IPS DF 6.9 (cell line): ENCODE measurements at places on chromosomes 2 and 18.

DNA sequence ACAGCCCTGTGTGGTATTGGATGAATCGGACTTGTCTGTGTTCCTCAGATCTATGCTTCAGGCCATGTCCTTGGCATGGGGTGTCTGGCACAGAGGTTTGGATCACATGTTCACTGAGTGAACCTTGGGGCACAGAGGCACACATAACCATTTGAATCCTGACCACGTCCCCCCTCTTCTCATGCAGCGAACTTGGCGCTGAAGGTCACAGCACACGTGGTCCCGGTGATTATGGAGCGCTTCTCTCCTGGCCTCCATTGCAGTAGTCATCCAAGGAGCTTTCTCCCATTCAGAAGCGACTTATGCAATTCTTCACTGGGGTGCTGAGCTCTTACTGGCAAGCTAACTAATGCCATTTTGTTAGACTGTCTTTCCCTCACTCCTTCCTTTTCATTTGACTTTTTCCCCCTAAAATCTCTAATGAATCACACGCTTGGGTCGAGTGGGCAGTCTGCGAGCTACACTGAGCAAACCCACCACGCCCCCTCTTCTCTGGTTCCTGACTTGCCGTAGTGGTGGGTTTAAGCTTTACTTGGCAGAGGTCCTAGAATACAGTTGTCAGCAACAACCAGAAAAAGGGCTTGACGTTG, 59.4 kb downstream of the KCNG2 start:
- no peak for DNase-seq

- DNase-seq, result no peak
Observed at GRCh38 chr2:120919771-120920453, 184.2 kb downstream of the GLI2 start.

DNA sequence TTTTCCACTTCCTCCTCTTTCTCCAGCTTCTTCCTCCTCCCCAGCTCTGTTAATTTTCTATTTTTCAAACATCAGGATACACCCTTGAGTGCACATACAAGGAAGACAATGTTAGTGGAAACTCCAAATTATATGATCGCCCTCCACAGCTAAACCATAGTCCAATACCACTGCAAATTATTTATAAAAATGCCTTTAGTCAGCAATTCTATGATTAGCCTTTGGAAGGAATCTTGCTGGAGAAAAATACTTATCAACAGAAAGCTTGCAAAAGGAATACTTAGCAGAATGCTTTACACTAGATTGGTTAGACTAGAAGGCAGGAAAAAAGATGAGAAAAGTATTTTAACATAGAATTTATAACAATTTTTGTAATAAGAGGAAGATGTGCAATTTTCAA, 178.9 kb downstream of the FAM124B start:
- no peak for DNase-seq

DNA sequence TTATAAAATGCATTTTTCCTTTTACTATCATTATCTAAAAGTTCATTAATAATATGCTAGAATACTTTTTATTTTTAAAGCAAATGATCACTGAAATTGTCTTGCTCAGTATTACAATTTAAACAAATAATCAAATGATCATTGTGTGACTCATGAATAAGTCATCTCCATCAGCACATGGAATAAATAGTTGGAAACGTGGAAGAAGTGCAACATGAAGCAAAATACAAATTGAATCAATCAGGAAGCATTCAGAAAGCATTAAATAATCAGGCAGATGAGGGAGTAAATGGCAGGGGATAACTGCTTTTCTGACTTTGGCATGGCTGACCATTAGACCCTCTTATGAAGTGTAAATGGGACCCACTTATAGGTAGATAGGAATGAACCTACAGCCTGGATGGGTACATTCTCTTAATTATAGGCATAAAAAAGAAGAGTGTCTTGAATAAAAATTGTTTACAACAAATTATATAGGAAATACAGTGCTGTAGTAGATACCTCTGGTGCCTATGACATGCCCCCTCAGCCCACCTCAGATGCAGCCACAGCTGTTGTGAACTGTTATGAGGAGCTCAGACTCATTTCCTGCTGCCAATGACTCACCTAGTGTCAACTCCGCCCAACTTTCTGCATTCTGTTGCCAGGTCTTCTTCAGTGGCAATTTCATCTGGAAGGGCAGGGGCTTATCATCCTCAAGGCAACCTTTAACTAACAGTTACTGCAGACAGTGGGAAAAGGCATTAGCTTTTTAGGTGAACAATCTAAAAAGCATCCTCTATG, 936.0 kb downstream of the TRIB2 start:
- no peak for DNase-seq

DNA sequence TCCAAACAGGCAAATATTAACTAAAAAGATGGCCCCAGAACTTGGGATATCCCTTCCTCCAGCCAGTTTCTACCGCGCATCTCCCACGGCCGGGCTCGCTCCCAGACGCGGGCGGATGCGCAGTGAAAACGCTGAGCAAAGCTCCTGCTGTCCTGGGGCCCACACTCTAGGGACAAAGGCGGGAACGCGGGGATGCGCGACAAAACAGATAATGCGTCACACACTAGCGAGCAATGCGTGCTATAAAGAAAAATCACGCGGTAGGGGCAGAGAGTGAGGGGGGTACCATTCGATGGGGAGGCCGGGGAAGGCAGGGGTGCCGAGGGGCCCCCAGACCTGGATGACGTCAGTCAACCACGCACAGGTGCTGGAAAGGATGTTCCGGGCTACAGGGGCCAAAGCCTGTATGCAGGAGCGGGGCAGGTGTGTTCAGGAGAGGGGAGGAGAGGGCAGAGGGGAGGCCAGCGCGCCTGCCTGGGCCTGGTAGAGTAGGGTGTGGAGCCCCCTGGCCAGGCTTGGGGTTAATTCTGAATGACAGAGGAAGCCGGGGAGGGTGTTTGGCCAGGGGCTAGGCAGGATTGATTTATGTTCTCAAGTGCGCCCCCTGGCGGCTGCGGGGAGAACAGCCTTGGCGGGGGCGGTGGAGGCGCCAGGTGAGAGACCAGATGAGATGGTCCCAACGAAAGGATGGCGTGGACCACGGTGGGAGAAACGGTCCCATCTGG, 14.9 kb upstream of the ITM2C start:
- no peak for DNase-seq

DNA sequence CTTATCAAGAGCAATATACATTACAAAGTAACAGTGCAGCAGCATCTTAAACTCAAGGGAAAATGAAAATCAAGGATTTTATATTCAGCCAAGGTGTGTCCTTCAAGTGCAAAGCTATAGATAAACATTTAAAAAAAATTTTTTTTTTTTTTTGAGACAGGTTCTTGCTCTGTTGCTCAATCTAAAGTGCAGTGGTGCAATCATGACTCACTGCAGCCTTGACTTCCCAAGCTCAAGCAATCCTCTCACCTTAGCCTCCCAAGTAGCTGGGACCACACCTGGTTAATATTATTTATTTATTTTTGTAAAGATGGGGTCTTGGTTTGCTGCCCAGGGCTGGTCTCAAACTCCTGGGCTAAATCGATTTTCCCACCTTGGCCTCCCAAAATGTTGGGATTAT, 9.0 kb downstream of the CDKL4 start:
- no peak for DNase-seq

- DNase-seq, result no peak
Observed at GRCh38 chr2:10918661-10919409, 7.1 kb downstream of the KCNF1 start.

- DNase-seq, result no peak
Observed at GRCh38 chr2:179951680-179952079, 55.4 kb downstream of the CWC22 start.

DNA sequence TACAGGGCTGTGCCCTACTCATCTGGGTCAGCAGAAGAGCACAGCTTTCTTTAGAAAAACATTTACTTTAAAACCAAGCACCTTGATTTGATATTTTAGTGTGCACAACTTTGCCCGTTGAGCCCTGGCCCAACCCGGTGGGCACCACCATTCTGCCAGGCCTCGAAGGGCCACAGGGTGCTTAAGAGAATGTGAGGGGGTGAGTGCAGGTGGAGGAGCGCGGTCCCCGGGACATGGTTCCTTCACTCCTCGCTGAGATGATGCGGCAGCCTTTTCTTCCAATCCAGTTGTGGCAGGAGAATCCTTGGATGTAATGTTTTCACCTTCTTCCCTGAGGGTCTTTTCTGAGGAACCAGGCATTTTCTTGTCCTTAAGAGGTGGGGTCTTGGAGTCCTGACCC, 119.0 kb downstream of the RPIA start:
- DNase-seq, result no peak

- DNase-seq, result no peak
Observed at GRCh38 chr18:478681-479080, 21.8 kb downstream of the COLEC12 start.

DNA sequence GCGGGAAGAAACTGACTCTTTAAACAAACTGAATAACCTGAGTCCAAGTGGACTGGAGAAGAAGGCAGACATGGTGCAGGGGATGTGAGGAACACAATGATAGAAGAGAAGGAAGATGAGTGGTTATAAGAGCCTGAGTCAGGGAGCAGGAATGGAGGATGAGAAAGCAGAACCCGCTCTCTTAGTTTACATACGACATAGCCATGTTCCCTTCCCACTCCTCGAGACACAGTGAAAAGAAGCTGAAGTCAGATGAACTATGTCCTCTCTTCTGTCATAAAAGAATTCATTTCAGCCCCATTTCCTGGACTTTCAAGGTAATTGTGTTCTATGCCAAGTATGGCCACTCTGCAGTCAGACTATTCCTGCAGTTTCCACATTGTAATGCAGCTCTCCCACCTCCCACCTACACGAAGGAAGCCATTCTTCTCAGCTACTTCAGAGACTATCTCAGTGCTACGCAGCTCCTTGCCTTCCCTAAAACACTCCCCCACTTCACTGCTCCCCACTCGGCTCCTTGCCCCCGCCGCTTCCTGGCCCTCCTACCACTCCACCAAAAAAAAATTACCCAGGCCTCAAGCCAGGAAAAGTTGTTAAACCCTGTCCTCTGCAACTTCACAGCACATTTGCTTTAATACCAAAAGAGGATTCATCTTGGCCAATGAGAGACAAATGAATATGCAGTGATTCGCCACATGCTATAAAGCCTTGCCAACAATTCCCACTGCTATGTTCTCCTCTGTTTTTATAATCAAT, 323.4 kb upstream of the EPHA4 start:
- DNase-seq, result no peak

GRCh38 chr18:61748004-61748403, 144.8 kb downstream of the RNF152 start:
- no peak for DNase-seq

GRCh38 chr2:107738266-107738665, 88.4 kb upstream of the RGPD4 start:
- DNase-seq, result no peak

DNA sequence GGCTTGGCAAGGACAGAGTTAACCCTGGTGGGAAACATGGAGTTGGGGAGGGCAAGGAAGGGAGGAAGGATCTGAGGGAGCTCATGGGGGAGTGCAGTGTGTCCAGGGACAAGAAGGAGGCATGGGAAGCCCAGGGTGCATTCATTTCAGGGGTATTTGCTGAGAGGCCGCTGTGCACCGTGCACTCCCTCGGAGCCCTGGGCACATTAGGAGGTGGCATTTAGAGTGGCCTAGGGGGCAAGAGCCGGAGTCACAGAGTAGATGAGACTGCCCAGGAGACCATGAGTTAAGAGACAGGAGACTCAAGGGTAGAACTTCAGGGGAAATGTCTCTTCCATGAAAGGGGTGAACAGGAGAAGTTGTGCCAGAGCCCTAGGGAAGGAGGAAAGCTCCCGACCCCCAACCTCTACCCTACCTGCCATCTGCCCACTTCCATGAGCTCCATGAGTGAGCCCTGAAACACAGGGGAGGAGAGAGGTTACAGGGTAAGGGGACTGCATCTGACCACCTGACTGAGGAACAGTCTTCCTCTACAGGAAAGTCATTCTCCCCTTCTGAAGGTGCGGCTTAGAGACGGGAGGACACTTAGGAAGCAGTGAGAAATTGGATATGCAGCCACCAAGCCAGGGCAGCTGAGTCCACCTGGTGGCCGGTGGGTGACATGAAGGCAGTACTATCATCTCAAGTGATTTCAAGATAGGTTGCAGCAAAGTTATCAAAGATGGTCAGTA, 58.5 kb upstream of the COPS8 start:
- no peak for DNase-seq

DNA sequence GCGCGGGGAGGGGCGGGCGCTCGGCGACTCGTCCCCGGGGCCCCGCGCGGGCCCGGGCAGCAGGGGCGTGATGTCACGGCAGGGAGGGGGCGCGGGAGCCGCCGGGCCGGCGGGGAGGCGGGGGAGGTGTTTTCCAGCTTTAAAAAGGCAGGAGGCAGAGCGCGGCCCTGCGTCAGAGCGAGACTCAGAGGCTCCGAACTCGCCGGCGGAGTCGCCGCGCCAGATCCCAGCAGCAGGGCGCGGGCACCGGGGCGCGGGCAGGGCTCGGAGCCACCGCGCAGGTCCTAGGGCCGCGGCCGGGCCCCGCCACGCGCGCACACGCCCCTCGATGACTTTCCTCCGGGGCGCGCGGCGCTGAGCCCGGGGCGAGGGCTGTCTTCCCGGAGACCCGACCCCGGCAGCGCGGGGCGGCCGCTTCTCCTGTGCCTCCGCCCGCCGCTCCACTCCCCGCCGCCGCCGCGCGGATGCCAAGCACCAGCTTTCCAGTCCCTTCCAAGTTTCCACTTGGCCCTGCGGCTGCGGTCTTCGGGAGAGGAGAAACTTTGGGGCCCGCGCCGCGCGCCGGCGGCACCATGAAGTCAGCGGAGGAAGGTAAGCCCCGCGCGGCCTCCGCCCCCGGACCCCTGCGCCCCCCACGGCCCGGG, at the start of gene NFATC1:
TSS of gene NFATC1 (plus strand) at position 170 of the 644 bp plus-strand sequence. CDS start at position 465, 295 bp downstream.
- no peak for DNase-seq

DNA sequence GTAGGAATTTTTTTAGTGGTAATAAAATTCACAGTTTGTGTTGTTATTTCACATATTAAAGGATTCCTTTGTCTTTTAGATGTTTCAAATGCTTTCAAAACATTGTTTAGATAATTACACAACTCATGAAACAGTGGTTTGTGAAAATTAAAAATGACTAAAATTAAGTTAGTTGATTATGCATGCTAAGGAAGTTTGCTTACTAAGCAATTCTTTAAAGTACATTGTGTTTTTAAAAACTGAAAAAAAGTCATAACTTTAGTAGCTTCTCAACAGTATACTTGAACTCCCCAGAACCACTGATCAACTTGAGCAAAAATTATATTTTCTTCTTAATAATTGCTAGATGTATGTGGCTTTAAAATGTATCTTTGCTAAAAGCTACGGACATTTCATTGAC, 298.4 kb upstream of the MC4R start:
- no peak for DNase-seq

DNA sequence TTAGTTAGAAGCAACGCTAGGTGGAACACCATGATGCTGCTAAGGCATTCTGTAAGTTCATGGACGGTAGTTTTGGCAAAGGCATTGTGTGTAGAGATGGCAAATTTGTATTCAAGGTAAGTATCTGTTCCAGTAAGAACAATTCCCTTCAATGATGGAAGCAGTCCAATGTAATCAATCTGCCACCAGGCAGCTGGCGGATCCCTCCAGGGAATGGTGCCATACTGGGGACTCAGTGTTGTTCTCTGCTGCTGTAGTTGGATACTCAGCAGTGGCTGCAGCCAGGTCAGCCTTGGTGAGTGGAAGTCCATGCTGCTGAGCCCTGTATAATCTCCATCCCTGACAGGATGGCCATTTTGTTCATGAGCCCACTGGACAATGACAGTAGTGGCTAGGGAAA, 62.8 kb downstream of the ARL6IP6 start:
- DNase-seq, result no peak
